ENCODE measurements at places on chromosomes 2 and 18.
A peak's percentile ranks its signal among the peaks of the same experiment; 100 is the strongest.

DNA sequence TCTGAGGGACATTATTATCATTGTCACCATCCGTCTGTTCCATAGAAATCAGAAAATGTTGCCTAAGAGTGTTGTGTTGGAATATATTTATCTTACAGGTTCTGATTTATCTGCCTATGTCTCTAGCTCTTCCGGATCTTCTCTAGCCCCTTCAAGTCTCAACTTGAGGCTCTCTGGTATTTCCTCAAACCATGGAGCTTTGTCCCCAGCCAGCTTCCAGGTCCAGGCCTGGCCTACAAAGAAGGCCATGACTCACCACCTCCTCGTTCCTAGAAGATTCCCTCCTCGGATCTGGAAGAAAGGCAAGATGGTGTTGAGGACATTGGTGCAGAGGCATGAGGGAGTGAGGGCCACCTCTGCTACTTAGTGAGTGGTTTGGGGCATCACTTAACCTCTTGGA lies 122.1 kb upstream of the TRIB2 start:
- DNase-seq = no peak
- H3K4me3 ChIP-seq = no peak overlapping the region
- H3K4me1 ChIP-seq = no peaks in the 10 kb centered on the region
- H3K36me3 ChIP-seq = no peaks in the 10 kb centered on the region

- H3K27me3 ChIP-seq = no peaks in the 10 kb centered on the region
- H3K27ac ChIP-seq = peak overlapping the region; percentile 28
- no peaks in the 10 kb centered on the region for H3K36me3 ChIP-seq
- H3K4me3 ChIP-seq = no peak overlapping the region
Observed at GRCh38 chr2:158463496-158464095, 6.8 kb downstream of the PKP4 start.

GRCh38 chr2:143525402-143525860 lies 396.2 kb downstream of the ARHGAP15 start:
- DNase-seq = no peak
- H3K27ac ChIP-seq = no peak overlapping the region
- H3K4me3 ChIP-seq = no peak overlapping the region
- no peaks in the 10 kb centered on the region for H3K27me3 ChIP-seq
- no peaks in the 10 kb centered on the region for H3K36me3 ChIP-seq

GRCh38 chr18:70386582-70386981 lies 97.7 kb downstream of the SOCS6 start:
- H3K27me3 ChIP-seq = no peaks in the 10 kb centered on the region
- no peak overlapping the region for H3K4me3 ChIP-seq
- no peaks in the 10 kb centered on the region for H3K36me3 ChIP-seq
- no peaks in the 10 kb centered on the region for H3K4me1 ChIP-seq
- no peak overlapping the region for H3K27ac ChIP-seq

- no peaks in the 10 kb centered on the region for H3K36me3 ChIP-seq
- H3K27ac ChIP-seq = no peak overlapping the region
- no peak overlapping the region for H3K4me3 ChIP-seq
- H3K4me1 ChIP-seq = no peaks in the 10 kb centered on the region
Observed at GRCh38 chr2:58137221-58137620, 90.6 kb downstream of the VRK2 start.

- H3K4me1 ChIP-seq = no peaks in the 10 kb centered on the region
- no peak overlapping the region for H3K4me3 ChIP-seq
- peaks cover 44% of the 10 kb centered on the region for H3K36me3 ChIP-seq
- no peak overlapping the region for H3K27ac ChIP-seq
- H3K27me3 ChIP-seq = no peaks in the 10 kb centered on the region
Observed at GRCh38 chr2:206774871-206775270, 9.5 kb downstream of the FASTKD2 start.

DNA sequence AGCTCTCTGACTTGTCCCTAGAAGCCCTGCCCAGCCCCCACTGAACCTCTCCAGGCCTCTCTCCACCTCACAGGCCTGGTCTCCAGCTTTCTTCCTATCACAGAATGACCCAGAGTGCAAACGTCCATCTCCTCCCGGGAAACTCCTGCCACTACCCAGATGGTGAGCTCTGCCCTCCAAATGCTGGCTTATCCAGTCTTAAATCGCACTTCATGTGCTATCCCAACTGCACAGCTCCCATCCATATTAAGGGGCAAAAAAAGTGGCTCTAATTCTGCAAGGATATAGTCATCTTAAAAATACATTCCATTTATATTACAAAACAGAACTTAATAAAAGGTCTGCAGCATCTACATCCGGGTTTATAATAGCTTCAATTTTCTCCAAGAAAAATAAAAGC lies 70.8 kb upstream of the CDC42EP3 start:
- no peaks in the 10 kb centered on the region for H3K27me3 ChIP-seq
- no peak for DNase-seq
- no peaks in the 10 kb centered on the region for H3K36me3 ChIP-seq
- H3K4me3 ChIP-seq = no peak overlapping the region

DNA sequence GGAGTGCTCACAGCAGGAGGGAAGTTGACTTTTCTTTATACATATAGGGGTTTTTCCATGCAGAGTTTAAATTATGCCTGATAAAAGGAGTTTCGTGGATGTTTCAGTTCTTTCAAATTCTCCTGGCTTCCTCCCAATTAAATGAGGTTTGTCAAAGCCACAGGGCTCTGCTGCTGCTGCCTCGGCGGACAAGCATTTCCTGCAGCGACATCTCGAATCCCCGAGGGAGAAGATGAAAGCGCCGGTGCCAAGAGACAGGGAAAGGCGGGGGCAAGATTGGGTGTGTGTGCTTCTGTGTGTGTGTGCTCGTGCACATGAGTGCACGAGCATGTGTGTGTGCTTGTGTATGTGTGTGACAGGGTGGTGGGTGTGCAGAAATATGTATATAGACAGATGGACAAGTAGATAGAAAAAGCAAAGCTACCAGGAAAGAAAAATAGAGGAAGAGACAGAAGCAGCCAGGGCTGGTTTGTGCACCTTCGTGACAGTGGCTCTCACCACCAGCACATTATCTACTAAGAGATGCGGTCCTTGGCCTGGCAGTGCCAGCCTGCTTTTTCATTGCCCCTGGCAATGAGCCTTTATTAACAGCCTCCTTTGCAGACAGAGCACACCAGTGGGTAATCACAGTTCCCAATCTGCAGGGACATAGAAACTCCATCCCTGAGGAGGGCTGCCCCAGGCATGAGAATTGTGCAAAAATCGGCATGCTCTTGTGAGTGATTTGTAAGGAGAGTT lies 76.2 kb downstream of the CDK15 start:
- no peaks in the 10 kb centered on the region for H3K27me3 ChIP-seq
- peak; percentile 70 for DNase-seq
- H3K27ac ChIP-seq = no peak overlapping the region
- H3K4me3 ChIP-seq = no peak overlapping the region

DNA sequence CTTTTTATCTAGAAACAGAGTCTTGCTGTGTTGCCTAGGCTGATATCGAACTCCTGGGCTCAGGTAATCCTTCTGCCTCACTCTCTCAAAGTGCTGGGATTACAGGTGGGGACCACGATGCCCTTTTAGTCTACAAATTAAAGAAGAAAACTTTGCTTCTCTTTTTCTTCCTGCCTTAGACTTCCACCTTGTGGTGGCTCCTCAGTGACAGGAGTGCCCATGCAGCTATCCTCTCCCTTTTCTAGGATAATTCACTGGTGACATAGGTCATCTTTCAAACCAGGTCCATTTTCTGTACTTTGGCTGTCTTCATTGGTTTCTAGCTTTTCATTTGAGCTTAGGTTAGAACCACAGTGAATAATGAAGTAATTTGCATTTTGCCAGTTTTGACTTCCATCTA lies 13.6 kb downstream of the DCAF17 start:
- no peak overlapping the region for H3K4me3 ChIP-seq
- DNase-seq = peak; percentile 24
- H3K27me3 ChIP-seq = no peaks in the 10 kb centered on the region
- H3K36me3 ChIP-seq = peaks cover 14% of the 10 kb centered on the region

DNA sequence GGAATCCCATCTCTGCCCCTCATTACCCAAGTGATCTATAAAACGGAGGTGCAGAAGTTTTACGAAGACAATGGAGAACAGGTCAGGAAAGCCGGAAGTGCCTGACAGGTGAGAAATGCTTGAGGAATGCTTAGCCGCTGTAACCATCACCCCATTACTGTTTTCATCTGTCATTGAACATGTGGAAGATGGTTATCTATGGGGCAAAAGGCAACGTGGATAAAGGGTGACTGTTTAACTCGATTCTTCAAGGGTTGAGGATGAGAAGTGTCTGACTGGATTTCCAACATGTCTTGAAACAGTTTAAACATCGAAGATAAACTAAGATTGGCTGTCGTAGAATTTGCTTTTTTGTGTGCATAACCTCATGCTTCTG lies 17.3 kb downstream of the HK2 start:
- DNase-seq = no peak
- no peak overlapping the region for H3K4me3 ChIP-seq
- no peak overlapping the region for H3K27ac ChIP-seq
- H3K36me3 ChIP-seq = 0 out of 2 replicates have a peak, but pooled peaks cover 4% of the 10 kb centered on the region
- no peaks in the 10 kb centered on the region for H3K27me3 ChIP-seq

DNA sequence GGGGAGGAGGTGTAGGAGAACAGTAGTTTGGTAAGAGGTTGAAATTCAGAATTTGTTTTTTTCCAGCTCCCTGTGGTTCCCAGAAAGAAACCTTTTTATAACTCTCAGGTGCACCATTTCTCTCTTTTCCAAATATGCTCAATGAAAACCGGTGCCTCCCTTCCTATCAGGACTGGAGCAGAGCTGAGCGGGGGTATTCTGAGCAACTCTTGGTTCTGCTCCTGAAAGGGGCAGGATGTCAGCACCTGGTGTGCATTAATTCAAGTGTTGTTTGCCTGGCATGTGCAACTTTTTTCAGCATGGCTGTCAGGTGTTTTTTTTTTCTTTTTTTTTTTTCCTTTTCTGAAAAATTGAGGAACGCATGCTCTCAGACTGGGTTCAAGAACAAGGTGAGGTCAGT lies 74.1 kb downstream of the MAPK4 start:
- DNase-seq = no peak
- H3K27ac ChIP-seq = no peak overlapping the region
- H3K27me3 ChIP-seq = no peaks in the 10 kb centered on the region
- no peaks in the 10 kb centered on the region for H3K4me1 ChIP-seq
- no peaks in the 10 kb centered on the region for H3K36me3 ChIP-seq
- H3K4me3 ChIP-seq = no peak overlapping the region

DNA sequence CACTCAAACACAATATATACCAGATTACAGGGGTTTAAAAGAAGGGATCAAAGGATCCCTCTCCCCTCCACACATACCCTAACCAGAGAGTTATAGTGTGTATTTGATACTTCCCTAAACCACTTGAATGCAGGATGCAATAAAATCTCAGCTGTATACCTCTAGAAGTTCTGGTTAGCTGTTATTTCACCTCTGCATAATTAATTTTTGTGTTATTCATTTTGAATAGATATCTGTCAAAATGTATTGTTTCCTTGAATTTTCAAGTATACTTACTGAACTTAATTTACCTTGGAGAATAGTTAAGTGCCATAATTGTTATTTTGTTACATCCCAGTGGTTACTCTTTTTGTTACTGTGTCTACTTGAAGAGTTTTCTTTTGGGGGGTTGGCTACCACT lies 34.5 kb downstream of the DDX1 start:
- H3K4me1 ChIP-seq = no peaks in the 10 kb centered on the region
- H3K36me3 ChIP-seq = peaks cover 71% of the 10 kb centered on the region
- H3K27ac ChIP-seq = no peak overlapping the region

GRCh38 chr2:166413255-166413654 lies 37.5 kb upstream of the SCN9A start:
- DNase-seq = no peak
- H3K27me3 ChIP-seq = no peaks in the 10 kb centered on the region
- H3K36me3 ChIP-seq = no peaks in the 10 kb centered on the region
- H3K4me1 ChIP-seq = peaks cover 5% of the 10 kb centered on the region
- no peak overlapping the region for H3K4me3 ChIP-seq
- no peak overlapping the region for H3K27ac ChIP-seq

DNA sequence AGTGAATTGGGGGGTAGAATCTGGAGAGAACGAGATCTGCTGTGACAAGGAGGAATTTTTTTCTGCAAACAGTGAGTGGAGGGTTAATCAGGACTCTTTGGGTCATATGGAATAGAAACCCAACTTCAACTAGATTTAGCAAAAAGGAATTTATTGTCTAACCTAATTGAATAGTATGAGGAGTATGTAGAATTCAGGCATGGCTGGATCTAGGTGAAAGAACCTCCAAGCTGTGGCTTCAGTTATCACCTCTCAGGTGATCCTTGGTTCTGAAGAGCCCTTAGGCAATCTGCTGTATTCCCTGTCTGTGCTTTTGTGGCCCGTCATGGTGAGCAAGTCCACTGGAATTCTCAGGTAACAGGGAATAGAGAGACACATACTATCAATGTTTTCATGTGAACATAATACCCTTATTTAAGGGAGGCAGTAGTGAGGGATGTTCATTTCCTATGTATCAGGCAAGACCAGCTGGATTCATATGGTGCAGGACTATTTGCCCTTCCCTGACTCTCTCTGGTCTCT lies 164.7 kb downstream of the ALPK2 start:
- H3K4me1 ChIP-seq = no peaks in the 10 kb centered on the region
- no peaks in the 10 kb centered on the region for H3K36me3 ChIP-seq
- no peaks in the 10 kb centered on the region for H3K27me3 ChIP-seq

DNA sequence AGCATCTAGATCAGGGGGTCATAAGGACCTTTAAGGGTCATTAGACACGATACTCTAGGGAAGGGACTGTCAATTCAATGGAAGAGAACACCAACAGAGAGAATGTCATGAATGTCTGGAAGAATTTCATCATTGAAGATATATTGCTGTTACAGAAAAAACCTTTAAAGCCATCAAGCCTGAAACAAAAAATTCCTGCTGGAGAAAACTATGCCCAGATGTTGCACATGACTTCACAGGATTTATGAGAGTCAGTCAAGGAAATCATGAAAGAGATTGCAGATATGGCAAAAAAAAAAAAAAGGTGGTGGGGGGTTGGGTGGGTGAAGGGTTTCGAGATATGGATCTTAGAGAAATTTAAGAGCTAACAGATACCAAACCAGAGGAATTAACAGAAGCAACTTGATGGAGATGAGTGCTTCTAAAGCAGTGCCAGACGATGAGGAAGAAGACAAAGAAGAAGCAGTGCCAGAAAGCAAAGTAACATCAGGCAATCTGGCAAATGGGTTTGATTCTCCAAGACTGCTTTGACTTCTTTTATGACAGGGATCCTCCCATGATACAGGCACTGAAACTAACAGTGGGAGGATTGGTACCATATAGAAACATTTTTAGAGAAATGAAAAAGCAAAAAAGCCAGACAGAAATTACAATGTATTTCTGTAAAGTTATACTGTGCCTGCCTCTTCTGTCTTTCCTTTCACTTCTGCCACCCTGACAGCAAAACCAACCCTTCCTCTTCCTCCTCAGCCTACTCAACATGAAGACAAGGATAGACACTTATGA lies 28.5 kb downstream of the MAP4K3 start:
- peaks cover 77% of the 10 kb centered on the region for H3K4me1 ChIP-seq
- H3K36me3 ChIP-seq = no peaks in the 10 kb centered on the region
- peak overlapping the region; percentile 68 for H3K27ac ChIP-seq
- H3K27me3 ChIP-seq = no peaks in the 10 kb centered on the region
- DNase-seq = no peak

GRCh38 chr2:201656102-201656501 lies 12.8 kb upstream of the TMEM237 start:
- H3K27me3 ChIP-seq = no peaks in the 10 kb centered on the region
- H3K4me3 ChIP-seq = no peak overlapping the region
- H3K4me1 ChIP-seq = no peaks in the 10 kb centered on the region
- DNase-seq = no peak
- no peaks in the 10 kb centered on the region for H3K36me3 ChIP-seq
